ENCODE measurements at places on chromosomes 2 and 18.

GRCh38 chr2:161046876-161047275 is 113.4 kb upstream of the TANK start:
- DNase-seq, result no peak

DNA sequence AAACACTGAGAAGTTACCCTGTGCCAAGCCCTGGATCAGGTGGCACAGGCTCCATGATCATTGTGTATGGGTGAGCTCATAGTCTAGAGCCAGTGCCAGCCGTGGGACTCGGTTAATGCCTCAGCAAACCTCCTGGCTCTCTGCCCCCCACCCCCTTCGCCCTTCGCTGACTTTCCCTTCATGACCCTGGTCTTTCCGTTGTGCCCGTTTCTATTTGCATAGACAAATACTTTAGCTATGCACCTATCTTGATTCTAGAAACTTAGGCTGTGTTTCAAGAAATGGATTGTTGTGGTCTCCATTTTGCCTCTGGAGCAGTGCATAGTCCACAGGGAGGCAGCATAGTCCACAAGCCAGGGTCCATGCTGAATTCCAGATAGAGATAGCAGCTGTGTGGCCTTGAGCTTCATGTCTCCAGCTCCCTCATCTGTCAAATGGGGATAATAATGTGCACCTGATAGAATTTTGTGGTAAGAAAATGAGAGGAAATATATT is 44.8 kb upstream of the KDM3A start:
- peak; percentile 19 for DNase-seq

- no peak for DNase-seq
Measured at GRCh38 chr2:237885931-237886684, 26.7 kb downstream of the RAMP1 start.

- no peak for DNase-seq
Measured at GRCh38 chr2:128735296-128735960, 416.8 kb upstream of the HS6ST1 start.

DNA sequence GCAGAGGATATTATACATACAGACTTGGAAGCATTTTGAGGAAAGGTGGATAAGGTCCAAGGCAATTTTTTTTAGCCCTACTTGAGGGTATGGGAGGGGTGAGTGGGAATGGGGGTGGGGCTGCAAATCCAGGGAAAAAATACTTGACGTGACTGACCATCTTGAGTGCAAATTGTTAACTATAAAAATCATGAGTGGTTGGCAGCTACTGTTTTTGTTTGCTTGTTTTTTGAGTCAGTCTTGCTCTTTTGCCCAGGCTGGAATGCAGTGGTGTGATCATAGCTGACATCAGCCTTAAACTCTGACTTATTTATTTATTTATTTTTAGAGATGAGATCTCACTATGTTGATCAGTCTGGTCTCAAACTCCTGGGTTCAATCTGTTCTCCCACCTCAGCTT is 458.8 kb downstream of the PIK3C3 start:
- DNase-seq, result no peak

GRCh38 chr2:187174582-187174981 is 273.5 kb downstream of the CALCRL start:
- DNase-seq, result no peak

DNA sequence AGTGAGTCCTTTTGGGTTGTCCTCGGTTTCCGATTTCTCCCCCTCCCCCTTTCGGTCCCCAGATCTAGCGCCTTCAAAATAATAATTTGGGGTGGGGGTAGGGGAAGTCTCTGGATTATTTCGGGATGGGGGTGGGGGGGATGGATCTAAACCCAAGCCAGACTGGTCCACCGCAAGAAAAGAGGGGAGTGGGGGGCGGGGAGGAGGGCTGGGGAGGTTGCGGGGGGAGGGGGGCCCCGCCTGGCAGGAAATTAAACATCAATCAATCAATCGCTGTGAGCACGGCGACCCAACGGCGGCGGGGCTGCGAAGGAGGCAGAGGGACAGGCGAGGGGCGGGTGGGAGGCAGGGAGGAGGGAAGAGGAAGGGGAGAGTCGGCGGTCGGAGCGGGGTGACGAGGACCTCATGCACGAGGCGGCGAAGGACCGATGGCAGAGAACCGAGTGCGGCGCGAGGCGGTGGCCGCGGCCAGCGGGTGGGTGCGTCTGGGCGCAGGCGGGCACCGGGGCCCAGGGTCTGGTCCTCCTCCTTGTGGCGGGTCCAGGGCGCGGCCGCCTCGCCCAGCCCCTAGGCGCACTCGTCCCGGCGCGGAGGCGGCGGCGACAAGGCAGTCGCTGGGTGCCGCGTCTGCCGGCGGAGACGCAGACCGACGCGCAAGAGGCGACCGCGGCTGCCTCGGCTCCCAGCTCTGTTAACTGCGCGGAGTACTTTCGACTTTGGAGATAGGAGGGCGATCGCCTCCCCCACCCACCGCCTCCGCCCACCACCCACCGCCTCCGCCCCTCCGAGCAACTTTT is 468 bp upstream of the SATB2 start:
- no peak for DNase-seq

GRCh38 chr2:175930504-175930903 is 71.6 kb downstream of the LNPK start:
- DNase-seq, result no peak

DNA sequence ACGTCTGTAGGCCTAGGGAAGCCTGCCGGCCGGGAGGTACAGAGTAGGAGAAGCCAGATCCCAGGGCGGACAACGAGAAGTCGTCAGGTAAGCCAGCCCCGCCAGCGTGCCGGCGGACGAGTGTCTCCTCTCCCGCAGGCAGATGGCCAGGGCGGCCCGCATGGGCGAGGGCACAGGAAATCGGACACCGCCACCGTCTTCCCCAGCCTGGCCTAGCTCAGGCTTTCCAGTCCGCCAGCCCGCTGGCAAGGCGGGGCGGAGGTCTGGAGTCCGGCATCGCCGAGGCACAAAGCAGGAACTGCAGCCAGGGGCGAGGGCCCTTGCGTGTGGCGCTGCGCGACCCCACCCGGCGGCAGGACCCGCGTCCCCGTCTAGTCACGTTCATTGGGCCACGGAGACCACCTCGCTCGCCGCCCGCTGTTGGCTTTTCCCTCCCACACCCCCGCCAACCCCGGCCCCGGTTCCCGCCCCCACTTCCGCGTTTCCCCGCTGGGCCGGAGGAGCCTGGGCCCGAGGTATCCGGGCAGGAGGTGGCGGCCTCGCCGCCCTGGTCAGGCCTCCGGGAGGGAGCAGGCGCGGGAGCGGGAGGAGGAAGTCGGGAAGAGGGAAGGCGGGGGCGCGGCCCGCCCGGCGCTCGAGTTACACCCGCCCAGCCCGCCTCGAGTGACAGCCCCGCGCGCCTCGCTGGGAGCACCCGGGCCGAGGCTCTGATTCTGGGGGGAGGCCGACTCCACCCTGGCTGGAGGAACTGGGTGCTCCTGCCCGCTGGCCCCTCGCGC is at the start of gene GPD2:
Gene GPD2 (plus strand): TSS at position 662 of the 779 bp plus-strand sequence. CDS start 39,727 bp downstream, outside the sequence.
- DNase-seq, result peak; percentile 93

- DNase-seq, result no peak
Measured at GRCh38 chr2:241363426-241363825, 7.3 kb downstream of the FARP2 start.

DNA sequence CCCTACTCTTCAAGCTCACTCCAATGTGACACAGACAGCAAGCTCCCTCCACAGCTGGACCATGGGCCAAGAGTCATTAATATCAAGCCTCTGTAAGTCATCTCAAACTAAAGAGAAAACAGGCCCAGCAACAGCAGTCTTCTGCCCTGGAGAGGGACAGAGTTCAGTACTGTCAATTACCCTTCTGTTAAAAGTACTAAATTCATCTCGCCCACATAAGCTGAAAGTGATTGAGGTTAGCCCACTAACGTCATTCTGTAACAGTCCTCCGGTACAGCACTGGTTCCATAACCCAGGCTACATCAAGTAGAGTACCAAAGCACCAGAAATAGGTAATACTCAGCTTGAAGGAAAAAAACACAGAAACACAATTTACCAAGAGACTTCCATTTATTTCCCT is 25.9 kb downstream of the THADA start:
- DNase-seq, result no peak

- DNase-seq, result no peak
Measured at GRCh38 chr18:23857756-23858155, 156.8 kb upstream of the TTC39C start.

DNA sequence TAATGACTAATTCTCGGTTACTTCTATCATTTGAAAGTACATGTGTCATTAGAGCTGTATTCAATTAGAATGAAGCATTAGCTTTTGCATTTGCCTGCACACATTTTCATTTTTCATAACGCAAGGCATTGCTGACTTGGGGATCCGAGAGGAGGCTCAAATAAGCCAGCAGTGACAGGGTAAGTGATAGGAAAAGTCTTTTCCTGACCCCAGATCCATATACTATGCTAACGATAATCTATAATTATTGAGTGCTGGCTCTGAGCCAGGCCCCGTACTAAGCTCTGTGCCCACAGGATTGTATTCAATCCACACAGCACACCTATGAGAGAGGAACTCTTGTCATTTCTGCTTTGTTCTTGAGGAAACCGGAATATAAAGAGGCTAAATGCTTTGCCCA is 168.2 kb downstream of the VWC2L start:
- DNase-seq, result no peak

GRCh38 chr2:238811293-238811692 is 36.6 kb upstream of the TWIST2 start:
- no peak for DNase-seq

DNA sequence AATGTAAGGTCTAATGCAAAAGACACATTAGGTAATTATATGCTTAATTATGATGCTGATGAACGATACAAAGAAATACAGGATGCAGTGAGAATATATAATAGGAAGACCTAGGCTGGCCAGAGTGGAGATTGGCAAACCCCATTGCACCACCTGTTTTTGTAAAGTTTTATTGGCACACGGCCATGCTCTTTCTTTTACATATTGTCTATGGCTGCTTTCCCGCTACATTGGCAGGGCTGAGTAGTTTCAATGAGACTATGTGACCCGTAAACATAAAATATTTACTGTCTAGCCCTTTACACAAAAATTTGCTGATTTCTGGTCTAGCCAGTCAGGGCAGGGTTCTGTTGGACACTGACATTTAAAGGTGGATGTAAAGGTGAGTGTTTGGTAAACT is 5.4 kb downstream of the SEC11C start:
- peak; percentile 57 for DNase-seq

DNA sequence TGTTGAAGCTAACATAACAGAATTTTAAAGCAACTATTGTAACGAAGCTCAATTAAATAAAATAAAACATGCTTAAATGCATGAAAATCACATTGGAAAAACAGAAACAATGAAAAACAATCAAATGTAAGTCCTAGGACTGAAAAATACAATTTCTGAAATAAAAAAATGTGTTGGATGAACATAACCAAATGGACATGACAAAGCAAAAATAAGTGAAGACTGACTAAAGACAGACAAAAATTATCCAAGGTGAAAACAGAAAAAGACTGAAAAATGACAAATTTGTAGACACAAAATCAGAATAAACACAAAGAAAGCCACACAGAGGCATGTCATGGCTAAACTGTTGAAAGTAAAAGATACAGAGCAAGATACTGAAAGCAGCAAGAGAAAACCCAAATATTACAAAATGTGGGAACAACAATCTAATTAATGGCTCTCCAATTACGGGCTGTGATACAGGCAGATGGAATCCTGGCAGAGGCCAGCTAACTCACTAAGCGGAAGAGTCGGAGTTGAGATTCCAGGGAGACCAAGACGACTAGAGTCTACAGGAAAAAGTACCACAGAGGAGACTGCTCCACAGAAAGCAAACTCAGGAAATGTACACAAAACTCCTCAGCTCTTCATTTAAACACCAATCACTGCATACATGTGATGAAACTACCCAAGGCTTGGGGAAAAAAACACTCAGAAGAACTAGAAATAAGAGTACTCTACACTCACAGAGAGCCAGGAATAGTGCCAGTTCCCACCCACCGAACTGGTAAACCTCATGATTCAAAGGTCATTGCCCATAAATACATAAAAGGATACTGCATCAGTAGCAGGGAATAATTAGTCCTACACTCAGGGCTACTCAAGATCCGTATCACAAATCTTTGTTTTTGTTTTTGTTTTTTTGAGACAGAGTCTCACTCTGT is 83.6 kb downstream of the ATAD2B start:
- no peak for DNase-seq

DNA sequence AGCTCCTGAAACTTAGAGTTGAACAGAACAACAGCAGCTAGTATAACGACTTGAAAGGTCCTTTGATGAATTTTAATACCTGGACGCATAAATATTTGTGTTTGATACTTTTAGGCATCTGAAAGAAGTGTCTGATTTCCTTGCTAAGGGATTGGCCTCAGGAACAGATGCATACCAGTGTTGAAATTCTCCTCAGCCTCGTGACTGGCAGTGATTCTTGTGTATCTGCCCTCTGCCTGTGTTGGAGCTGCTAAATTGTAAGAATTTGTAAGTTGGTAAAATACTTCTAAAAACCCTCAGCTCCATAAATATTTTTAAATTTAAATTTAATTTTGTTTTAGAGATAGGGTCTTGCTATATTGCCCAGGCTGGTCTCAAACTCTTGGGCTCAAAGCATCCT is 22.4 kb upstream of the SCYGR1 start:
- no peak for DNase-seq

DNA sequence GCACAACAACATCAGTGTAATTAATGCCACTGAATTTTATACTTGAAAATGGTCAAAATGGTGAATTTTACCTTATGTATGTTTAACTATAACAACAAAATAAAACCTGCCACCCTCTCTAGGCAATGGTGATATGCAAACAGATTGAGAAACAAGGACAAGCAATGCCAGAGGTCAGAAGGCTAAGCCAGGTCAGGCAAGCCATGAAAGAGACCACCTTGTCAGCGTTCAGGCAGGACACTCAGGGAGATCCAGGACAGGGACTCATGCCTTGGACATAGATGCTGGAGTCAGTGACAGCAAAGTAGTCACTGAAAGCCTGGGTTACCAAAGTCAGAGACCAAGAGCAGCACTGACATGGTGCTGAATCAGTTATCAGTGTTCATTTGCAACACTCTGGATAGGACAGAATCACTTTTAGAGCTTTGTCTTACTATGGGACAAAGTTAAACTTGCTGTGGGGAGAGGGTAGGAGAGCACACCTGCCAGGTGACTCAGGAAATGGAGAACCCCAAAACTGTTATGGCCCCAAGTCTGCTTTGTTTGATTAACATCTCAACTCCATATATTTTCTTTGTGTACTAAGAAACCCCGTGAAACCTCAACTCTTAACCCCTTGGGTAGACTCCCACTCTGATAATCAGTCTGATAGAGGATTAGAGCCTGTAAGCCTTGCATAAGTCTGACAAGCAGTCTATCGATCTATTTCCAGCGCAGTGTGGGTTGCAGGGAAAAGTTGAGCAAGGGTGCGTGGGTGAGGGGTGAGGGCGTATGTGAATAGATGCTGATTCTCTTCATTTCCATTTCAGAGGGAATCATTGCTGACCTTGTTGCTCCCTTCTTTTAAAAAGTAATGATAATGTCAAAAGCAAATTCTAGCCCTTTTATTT is 48.7 kb upstream of the ZNF385B start:
- no peak for DNase-seq

GRCh38 chr18:635171-635570 is 22.3 kb upstream of the TYMS start:
- DNase-seq, result no peak

- no peak for DNase-seq
Measured at GRCh38 chr2:96209011-96209728, 543 bp upstream of the STARD7 start.

- DNase-seq, result peak; percentile 85
Measured at GRCh38 chr2:219497495-219498279, 1.0 kb upstream of the GMPPA start.

Data from prostate gland (tissue), 2 donors.